Dorsolateral prefrontal cortex (tissue), 122 donors: ENCODE measurements at places on chromosomes 7 and 10. TPM values are rescaled to one million over a fixed set of nuclear protein-coding genes. Genes with fewer than 3 reads are reported as not detected.

The FAM24A gene
- not detected for total RNA-seq

The EN2 gene
- total RNA-seq: 0.16 TPM

The KIF20B gene
- 4.2 TPM for total RNA-seq

The PODXL gene
- total RNA-seq: 53.8 TPM

The SPDYE16 gene
- 0.94 TPM for total RNA-seq
